GM23248 (cell line): ENCODE measurements at places on chromosomes 11 and 22. TPM values are rescaled to one million over a fixed set of nuclear protein-coding genes. Genes with fewer than 3 reads are reported as not detected.

- DNase-seq: no peak
Measured at GRCh38 chr11:130420478-130421198, 7.8 kb downstream of the ADAMTS8 start.

DNA sequence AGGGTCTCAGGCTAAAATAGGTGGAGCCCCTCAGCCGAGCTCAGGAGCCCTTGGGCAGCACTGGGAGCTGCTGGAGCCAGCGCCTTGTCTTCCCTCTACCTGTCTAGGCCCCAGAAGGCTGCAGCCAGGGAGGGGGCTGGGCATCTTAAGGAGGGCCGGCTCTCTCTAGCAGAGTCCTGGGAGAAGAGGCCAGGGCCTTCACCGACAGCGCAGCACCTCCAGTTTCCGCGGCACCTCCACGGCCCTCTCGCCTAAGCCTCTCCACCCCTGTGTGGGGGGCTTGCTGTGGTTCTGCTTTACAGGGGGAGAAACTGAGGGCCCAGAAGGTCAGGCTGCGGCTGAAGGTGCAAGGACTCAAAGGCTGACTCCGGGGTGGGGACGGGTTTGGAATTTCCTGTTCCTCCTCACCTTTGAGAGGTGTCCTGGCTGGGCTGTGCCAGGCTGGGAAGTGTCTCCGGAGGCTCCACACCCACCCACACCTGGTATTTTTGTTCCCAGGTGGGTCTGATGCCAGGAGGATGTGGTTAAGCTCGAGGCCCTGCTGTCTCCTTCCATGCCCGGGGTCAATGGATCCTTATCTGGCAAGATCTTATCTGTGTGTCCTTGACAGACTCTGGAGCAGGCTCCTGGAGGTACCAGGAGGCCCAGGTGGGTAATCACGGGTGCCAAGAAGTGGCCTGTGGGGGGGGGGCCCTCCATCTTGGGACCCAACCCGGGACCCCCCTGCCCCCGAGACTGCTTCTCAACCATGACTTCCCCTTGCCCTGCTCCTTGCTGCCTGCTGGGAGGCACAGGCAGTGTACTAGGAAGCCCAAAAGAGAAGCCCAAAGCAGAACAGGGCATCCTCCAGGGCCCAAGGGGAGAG lies 95.3 kb upstream of the FGF3 start:
- DNase-seq: no peak

- no peak for DNase-seq
Measured at GRCh38 chr22:30196880-30197336, 49.7 kb downstream of the LIF start.

- DNase-seq: no peak
Measured at GRCh38 chr11:15697437-15698236, 582.9 kb downstream of the INSC start.

DNA sequence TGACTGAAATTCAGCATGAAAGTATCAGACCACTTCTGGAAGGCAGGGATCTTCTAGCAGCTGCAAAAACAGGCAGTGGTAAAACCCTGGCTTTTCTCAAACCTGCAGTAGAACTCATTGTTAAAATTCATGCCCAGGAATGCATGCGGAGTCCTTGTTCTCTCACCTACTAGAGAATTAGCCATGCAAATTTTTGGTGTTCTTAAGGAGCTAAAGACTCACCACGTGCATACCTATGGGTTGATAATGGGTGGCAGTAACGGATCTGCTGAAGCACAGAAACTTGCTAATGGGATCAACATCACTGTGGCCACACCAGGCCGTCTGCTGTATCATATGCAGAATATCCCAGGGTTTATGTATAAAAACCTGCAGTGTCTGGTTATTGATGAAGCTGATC lies 19.1 kb downstream of the ZBTB44 start:
- no peak for DNase-seq

DNA sequence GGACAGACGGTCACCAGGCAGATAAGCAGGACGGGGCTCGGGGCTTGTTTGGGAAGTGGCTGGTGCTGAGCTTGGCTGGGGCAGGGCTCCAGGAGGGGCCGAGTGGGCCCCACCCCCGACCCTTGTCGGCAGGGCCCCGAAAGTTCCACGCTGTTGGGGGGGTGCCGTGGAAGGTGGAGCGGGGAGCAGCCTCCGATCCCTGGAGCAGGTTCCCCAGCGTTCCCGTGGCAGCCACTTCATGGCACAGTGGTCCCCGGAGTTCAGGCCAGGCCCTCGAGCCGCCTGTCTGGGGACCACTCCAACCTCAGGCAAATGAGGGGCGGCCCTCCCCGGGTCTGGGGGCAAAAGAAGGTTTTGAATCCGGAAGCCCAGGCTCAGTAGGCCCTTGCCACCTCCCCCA lies 46.7 kb upstream of the PPARA start:
- no peak for DNase-seq

DNA sequence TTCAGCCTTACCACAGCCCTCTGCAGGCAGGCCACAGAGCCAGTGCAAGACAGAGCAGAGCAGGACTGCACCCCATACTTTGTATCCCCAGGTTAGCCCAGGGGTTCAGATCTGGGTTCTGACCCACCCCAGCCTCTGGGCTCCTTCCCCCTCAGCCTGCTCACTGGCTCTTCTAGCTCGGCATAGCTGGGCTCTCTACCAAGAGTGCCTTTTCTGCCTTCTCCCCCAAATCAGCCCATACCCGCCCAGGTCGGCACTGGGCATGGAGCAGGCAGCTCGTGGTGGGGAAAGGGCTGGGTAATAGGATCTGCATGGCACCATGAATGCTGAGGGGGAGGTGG lies 8.3 kb downstream of the RELT start:
- no peak for DNase-seq

GRCh38 chr11:57476047-57476756 lies 15.9 kb downstream of the RTN4RL2 start:
- DNase-seq: no peak

DNA sequence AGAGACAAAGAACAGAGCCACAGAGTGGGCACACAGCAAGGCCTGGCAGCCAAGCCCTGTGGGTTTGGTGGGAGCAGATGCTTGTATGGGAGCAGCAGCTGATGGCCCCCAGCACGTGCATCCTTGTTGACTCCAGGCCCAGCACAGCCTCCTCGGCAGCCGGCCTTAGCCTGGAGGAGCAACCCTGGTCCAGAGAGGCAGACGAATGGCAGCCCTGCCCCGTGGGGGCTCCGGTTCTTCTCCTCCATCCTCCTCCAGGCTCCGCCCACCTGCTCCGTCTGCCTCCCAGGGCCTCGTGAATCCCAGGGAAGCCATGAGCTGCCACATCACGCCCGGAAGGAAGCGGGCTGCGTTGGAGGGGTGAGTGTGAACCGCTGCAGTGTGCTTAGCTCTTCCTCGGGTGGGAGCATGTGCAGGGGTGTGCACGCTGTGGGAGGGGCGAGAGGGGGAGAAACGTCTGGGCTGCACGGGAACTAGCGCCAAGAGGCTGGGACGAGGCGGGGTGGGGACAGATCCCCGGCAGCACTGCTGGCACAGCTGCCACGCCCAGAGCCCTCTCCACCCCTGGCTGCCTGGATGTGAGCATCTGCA lies 36.3 kb upstream of the JAM3 start:
- peak; percentile 74 for DNase-seq

ZNF280A gene
- not detected in 2 replicates for total RNA-seq
